ENCODE measurements at places on chromosomes 5 and 9.

GRCh38 chr5:78361631-78361993, 1.2 kb downstream of the SCAMP1 start:
- peak overlapping the region; percentile 96 for H3K27ac ChIP-seq
- H3K36me3 ChIP-seq: peaks cover 5% of the 10 kb centered on the region
- no peak for DNase-seq
- H3K27me3 ChIP-seq: no peaks in the 10 kb centered on the region
- H3K4me3 ChIP-seq: peak overlapping the region; percentile 95
- peaks cover 54% of the 10 kb centered on the region for H3K4me1 ChIP-seq

GRCh38 chr5:160108124-160108523, 11.1 kb downstream of the PWWP2A start:
- H3K4me3 ChIP-seq: no peak overlapping the region
- no peak for DNase-seq
- peaks cover 9% of the 10 kb centered on the region for H3K4me1 ChIP-seq
- H3K36me3 ChIP-seq: no peaks in the 10 kb centered on the region

- H3K27me3 ChIP-seq: peaks cover 7% of the 10 kb centered on the region
- no peak for DNase-seq
- H3K4me1 ChIP-seq: no peaks in the 10 kb centered on the region
- no peak overlapping the region for H3K27ac ChIP-seq
Observed at GRCh38 chr5:75890546-75890945, 173.3 kb upstream of the POC5 start.

- no peaks in the 10 kb centered on the region for H3K4me1 ChIP-seq
- DNase-seq: no peak
- no peak overlapping the region for H3K4me3 ChIP-seq
Observed at GRCh38 chr9:135525241-135526088, 4.2 kb downstream of the LCN1 start.

DNA sequence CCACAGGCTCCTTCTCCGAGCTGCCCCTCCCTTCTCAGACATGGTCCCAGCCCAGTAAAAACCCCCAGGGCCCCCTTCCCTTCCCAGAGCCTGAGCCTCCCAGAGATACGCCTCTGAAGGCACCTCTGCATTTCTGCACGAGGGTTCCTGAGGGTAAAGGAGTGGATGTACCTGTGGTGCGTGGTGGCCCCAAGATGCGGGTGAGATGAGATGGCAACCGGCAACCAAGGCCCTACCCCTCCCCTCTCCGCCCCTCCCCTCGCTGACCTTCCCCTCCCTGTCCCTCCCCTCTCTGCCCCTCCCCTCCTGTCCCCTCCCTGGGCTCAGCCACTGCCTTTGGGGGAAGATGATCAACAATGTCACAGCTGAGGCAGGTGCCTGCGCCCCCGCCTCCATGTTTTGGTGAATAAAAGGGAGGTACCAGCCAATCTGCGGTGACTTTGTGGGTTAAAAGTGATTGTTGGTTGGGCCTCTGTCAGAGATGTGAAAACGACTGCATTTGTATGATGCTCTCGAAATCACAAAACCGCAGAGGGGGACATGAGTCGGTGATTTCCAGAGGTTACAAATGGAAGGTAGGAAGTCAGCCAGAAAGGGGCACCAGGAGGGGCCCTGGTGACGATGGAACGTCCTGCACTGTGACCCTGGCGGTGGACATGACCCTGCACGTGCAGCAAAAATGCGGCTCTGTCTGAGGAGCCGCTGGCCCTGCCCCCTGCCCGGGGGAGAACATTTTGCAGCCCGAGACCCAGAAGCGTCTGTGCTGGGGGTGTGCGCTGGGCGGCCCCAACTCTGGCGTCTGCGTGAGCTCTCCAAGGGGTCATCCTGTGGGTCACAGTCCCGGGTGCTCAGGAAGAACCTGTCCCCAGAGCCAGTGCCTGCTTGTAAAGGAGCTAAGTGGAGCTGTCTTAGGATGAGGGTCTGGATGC, 3.7 kb downstream of the LCN9 start:
- H3K4me1 ChIP-seq: no peaks in the 10 kb centered on the region
- no peak overlapping the region for H3K27ac ChIP-seq
- H3K36me3 ChIP-seq: no peaks in the 10 kb centered on the region
- H3K27me3 ChIP-seq: peaks cover 3% of the 10 kb centered on the region
- H3K4me3 ChIP-seq: no peak overlapping the region

- H3K27ac ChIP-seq: no peak within 1 kb of the TSS
- DNase-seq: no peak
- H3K4me1 ChIP-seq: peaks cover 12% of the 10 kb centered on the region
- peaks cover 2% of the 10 kb centered on the region for H3K36me3 ChIP-seq
- peaks cover 65% of the 10 kb centered on the region for H3K27me3 ChIP-seq
Observed at GRCh38 chr9:135479469-135480052, at the start of gene PPP1R26. TSS of gene PPP1R26 (plus strand) at chr9:135479782. CDS start at chr9:135484511, 4,729 bp downstream.

GRCh38 chr5:108523360-108523759, 141.5 kb upstream of the FBXL17 start:
- DNase-seq: no peak
- H3K4me3 ChIP-seq: no peak overlapping the region
- no peaks in the 10 kb centered on the region for H3K36me3 ChIP-seq
- peaks cover 3% of the 10 kb centered on the region for H3K27me3 ChIP-seq

GRCh38 chr5:15574806-15575325, 74.9 kb downstream of the FBXL7 start:
- H3K27me3 ChIP-seq: no peaks in the 10 kb centered on the region
- no peak overlapping the region for H3K27ac ChIP-seq
- DNase-seq: no peak
- no peak overlapping the region for H3K4me3 ChIP-seq
- no peaks in the 10 kb centered on the region for H3K36me3 ChIP-seq
- H3K4me1 ChIP-seq: no peaks in the 10 kb centered on the region

DNA sequence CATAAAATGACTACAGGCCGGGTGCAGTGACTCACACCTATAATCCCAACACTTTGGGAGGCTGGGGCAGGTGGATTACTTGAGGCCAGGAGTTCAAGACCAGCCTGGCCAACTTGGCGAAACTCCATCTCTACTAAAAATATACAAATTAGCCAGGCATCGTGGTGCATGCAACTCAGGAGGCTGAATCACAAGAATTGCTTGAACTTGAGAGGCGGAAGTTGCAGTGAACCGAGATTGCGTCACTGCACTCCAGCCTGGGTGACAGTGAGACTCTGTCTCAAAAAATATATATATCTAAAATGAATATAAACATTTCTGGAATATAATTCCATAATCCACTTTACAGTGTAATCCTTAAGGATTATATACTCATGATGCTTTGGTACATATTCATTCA, 66.5 kb downstream of the TEX10 start:
- H3K27me3 ChIP-seq: no peaks in the 10 kb centered on the region
- H3K27ac ChIP-seq: no peak overlapping the region
- peaks cover 92% of the 10 kb centered on the region for H3K36me3 ChIP-seq
- H3K4me1 ChIP-seq: no peaks in the 10 kb centered on the region
- DNase-seq: no peak
- H3K4me3 ChIP-seq: no peak overlapping the region

DNA sequence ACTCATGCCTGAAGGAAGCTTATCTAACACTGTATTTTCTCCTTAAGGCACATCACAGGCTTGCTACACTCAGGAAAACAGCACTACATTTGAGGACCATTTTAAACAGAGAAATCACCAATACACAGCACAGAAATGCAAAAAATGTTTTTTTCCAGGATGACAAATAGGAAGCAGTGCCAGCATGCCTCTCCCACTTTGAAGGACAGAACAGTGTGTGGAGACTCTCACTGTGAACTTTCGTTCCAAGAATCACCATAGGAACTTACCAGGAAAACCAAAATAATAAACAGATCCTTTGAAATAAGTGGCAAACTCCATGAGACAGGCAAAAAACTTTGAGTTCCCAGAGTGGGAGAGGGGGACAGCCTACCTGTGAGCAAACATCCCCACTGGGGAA, 217.8 kb upstream of the MAST4 start:
- H3K36me3 ChIP-seq: peaks cover 27% of the 10 kb centered on the region
- no peaks in the 10 kb centered on the region for H3K4me1 ChIP-seq
- DNase-seq: no peak
- H3K27ac ChIP-seq: no peak overlapping the region
- H3K27me3 ChIP-seq: peaks cover 30% of the 10 kb centered on the region

- no peak overlapping the region for H3K4me3 ChIP-seq
- no peak for DNase-seq
- H3K27ac ChIP-seq: no peak overlapping the region
- no peaks in the 10 kb centered on the region for H3K27me3 ChIP-seq
Observed at GRCh38 chr9:78963911-78964310, 607.9 kb upstream of the TLE4 start.

DNA sequence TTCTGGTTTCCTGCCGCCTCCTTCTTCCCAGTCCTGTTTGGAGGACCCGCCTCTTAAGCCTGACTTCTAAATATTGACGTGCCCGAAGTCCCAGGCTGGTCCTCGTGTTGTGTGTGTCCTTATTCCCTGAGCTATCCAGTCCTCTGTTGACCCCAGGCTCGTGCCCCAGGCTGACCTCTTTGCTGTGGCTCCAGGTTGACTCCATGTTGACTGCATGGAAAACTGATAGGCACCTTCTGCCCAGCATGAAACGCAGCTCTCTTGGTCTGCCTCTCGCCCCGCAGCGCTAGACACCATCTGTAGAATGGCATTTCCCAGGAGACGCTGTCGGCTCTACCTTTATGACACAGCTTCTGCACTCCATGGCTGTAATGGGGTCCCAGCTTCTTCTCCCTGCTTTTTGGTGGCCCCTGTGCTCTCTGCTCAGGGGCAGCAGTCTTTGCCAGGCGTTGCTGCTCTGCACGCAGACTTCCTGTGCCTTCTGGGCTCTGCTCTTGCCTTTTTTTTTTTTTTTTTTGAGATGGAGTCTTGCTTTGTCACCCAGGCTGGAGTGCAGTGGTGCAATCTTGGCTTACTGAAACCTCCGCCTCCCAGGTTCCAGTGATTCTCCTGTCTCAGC, 28.4 kb downstream of the EHMT1 start:
- peaks cover 29% of the 10 kb centered on the region for H3K4me1 ChIP-seq
- peak overlapping the region; percentile 49 for H3K27ac ChIP-seq
- peaks cover 15% of the 10 kb centered on the region for H3K36me3 ChIP-seq
- DNase-seq: no peak

- no peak overlapping the region for H3K27ac ChIP-seq
- H3K4me1 ChIP-seq: no peaks in the 10 kb centered on the region
- DNase-seq: no peak
- H3K27me3 ChIP-seq: peaks cover 12% of the 10 kb centered on the region
- H3K36me3 ChIP-seq: no peaks in the 10 kb centered on the region
Observed at GRCh38 chr9:132969783-132970182, 8.7 kb upstream of the GFI1B start.

DNA sequence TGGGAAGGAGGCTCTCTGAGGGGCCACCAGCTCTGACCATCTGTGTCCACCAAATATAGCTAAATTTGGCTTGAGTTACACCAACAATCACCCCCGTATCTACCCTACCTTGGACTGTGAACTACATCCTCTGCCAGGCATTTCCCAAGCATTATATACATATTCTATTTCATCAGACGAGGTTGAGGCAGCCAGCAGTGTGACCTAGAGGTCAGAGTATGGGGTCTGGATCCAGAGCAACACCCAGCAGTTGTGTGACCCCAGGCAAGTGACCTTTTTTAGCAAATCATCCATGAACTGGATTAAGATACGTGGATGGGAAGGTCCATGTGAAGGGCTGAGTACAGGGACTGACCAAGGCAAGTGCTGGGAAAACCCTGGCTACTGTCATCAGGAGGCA, 180.6 kb downstream of the HSPA4 start:
- H3K27ac ChIP-seq: no peak overlapping the region
- DNase-seq: no peak
- no peak overlapping the region for H3K4me3 ChIP-seq
- H3K4me1 ChIP-seq: no peaks in the 10 kb centered on the region

GRCh38 chr9:131738293-131739132, 1.4 kb downstream of the RAPGEF1 start:
- H3K4me3 ChIP-seq: peak overlapping the region; percentile 91
- peak overlapping the region; percentile 88 for H3K27ac ChIP-seq
- peaks cover 65% of the 10 kb centered on the region for H3K4me1 ChIP-seq
- no peaks in the 10 kb centered on the region for H3K36me3 ChIP-seq
- H3K27me3 ChIP-seq: no peaks in the 10 kb centered on the region

- no peaks in the 10 kb centered on the region for H3K27me3 ChIP-seq
- no peak overlapping the region for H3K27ac ChIP-seq
- H3K36me3 ChIP-seq: no peaks in the 10 kb centered on the region
- no peak for DNase-seq
- H3K4me1 ChIP-seq: no peaks in the 10 kb centered on the region
Observed at GRCh38 chr9:78972303-78972999, 599.3 kb upstream of the TLE4 start.

GRCh38 chr9:81465468-81466011, 223.8 kb downstream of the TLE1 start:
- no peak for DNase-seq
- H3K4me3 ChIP-seq: no peak overlapping the region
- no peaks in the 10 kb centered on the region for H3K4me1 ChIP-seq

GRCh38 chr5:12023614-12024241, 119.5 kb upstream of the CTNND2 start:
- no peak overlapping the region for H3K27ac ChIP-seq
- H3K27me3 ChIP-seq: no peaks in the 10 kb centered on the region
- no peak for DNase-seq
- H3K4me1 ChIP-seq: no peaks in the 10 kb centered on the region
- H3K36me3 ChIP-seq: no peaks in the 10 kb centered on the region
- no peak overlapping the region for H3K4me3 ChIP-seq

DNA sequence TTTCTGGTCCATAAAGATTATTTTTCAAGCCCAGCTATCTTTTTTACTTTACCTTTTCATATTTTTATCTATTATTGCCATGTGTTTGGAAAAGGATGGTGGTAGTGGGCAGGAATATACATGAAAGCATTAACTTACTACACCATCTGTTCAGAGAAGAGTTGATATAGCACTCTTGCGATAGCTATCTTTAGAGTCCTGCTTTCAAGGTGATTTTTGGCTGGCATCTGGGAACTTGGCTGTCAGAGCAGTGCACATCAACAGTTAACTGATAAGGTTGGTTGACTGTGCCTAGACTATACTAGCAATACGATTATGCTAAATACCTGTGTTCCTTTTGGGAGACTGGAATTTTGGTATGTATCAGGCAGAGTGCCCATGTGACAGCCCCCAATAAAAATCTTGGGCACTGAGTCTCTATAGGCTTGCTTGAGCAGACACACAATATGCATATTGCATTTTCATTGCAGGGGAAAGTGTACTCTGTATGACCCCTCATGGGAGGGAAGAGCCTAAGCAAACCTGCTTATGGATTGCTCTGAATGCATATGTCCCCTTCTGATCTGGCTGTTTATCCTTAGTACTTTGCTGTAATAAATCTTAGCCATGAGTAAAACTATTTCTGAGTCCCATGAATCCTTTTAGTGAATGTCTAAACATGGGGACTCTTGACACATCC, 227.6 kb upstream of the C9orf72 start:
- H3K27ac ChIP-seq: no peak overlapping the region
- no peak for DNase-seq
- no peak overlapping the region for H3K4me3 ChIP-seq
- peaks cover 6% of the 10 kb centered on the region for H3K27me3 ChIP-seq

DNA sequence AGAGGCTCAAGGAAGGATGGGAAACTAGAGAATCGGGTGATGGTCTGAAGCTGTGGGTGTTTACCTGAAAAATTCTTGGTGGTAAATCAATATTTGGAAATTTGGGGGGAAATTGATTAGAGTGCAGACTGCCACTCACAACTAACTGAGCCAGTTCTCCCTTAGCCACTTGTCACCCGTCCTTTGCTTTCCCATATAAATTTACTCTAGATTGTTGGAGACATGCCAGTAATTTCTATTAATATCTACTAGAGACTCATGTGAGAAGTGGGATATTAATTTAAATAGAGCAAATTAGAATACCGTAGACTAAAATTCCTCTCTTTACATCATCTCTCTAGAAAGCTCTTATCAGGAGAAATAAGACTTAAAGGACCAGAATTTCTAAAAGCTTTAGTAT, 471.3 kb upstream of the DAB2 start:
- no peaks in the 10 kb centered on the region for H3K4me1 ChIP-seq
- H3K27ac ChIP-seq: no peak overlapping the region
- no peak overlapping the region for H3K4me3 ChIP-seq
- peaks cover 7% of the 10 kb centered on the region for H3K27me3 ChIP-seq
- no peaks in the 10 kb centered on the region for H3K36me3 ChIP-seq
